ENCODE measurements at places on chromosomes 13 and 19.

- peak; percentile 35 for DNase-seq
Observed at GRCh38 chr13:114131583-114132418, 622 bp downstream of the RASA3 start.

DNA sequence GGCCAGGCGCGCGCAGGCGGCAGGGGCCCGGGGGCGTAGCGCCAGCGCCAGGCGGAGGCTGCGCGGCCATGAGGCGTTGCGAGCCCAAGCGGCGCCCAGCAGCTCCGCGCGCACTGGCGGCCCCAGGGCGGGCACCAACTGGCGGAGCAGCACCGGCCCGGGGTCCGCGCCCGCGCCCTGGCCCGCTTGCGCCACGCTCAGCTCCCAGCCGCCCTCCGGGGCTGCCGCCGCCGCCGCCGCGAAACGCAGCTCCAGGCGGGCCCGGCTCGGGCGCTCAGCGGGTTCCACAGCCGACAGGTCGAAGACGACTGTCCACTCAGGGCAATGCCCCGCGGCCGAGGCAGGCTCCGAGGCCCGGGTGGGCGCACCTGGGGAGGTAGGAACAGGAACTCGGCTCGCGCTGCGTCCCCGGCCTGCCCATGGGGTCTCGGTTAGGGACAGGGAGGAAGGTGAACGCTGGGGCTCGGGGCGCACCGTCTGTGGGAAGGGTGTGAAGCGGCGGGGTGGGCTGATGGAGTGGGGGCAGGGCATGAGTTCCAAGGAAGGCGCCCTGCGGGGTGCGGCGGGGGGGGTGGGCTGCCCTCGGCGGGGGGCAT lies 26.8 kb downstream of the CERS1 start:
- no peak for DNase-seq

- DNase-seq, result no peak
Observed at GRCh38 chr19:13790354-13790753, 4.9 kb upstream of the ZSWIM4 start.

- no peak for DNase-seq
Observed at GRCh38 chr13:44169018-44169911, 204.4 kb upstream of the SERP2 start.

- DNase-seq, result no peak
Observed at GRCh38 chr13:50370303-50370950, 355.2 kb downstream of the KCNRG start.

DNA sequence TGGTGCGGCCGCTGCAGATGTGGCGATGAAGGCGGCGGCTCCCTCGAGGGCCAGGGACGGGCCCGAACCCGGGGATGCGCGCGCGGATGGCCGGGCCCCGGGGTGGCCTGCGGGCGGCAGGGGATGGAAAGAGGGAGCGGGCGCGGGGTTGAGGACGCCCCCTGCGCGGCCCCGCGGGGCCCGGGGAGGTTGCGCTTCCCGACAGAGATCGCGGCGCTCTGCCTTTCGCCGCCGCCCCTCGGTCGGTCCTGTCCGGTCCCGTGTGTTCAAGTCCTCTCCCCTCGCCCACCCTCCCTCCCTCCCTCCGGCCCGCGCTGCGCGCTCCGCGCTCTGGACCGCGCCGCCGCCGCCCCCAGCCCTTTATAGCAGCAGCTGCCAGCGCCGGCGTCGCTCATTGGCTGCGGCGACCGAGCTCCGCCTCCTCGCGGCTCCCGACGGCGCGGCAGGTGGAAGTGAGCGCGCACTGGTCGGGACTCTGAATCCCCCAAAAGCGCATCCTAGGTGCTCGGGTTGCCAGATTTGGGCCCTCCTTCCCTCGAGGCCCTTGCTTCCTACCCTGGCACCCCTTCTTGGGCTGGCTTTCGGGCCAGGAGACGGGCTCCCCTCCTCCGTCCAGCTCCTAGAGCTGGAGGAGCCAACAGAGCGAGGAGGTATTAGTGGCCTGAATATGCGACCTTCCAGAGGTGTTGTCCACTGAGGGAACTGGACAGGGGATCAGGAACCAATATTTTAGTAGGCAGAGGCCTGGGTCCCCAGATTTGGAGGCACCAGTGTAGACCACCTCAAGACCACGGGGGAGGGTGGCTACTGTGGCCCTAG lies at the start of gene ELAVL3:
ELAVL3 (minus strand) TSS at position 332 of the 819 bp plus-strand sequence. CDS start 438 bp downstream, outside the sequence.
- no peak for DNase-seq

DNA sequence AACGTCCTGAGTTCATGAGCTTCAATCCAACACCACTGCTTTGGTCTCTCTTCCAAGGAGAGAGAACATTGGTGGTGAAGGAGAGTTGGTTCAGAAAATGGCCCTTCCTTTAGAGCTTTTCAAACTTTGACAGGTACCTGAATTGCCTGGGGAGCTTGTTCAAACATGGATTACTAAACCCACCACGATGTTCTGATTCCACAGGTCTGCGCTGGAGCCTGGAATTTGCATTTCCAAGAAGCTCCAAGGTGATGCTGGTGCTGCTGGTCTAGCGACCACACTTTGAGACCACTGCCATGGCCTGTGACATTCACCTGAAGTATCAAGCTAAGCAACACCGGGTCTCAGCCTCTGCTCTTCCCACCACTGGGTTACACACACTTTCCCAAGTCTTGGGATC lies 60.2 kb downstream of the GSX1 start:
- no peak for DNase-seq

DNA sequence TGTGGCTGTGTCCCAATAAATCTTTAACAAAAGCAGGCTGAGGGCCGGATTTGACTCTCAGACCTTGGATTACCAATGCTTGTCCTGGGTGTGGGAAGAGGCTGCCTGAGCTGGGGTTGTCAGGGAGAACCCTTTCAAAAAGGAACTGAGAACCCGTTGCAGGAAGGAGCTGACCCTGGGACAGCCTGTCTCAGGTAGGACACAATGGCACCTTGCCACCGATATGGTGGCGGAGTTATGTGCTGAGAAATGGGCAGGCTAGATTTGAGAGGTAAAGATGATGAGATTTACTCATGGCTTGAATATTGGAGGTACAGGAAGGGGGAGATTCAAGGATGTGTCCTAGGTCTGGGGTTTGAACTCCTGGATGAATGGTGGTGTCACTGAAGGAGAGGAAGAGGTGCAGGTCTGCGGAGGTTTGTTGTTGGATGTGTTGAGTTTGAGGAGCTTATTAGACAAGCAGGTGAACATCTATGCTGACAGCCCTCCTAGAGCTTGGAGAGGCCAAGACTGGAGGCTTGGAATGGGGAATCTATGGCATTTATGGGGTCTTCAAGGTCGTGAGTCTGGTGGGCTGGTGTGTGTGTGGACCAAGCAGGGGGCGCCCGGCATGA lies 7.2 kb downstream of the PLEKHF1 start:
- DNase-seq, result no peak

DNA sequence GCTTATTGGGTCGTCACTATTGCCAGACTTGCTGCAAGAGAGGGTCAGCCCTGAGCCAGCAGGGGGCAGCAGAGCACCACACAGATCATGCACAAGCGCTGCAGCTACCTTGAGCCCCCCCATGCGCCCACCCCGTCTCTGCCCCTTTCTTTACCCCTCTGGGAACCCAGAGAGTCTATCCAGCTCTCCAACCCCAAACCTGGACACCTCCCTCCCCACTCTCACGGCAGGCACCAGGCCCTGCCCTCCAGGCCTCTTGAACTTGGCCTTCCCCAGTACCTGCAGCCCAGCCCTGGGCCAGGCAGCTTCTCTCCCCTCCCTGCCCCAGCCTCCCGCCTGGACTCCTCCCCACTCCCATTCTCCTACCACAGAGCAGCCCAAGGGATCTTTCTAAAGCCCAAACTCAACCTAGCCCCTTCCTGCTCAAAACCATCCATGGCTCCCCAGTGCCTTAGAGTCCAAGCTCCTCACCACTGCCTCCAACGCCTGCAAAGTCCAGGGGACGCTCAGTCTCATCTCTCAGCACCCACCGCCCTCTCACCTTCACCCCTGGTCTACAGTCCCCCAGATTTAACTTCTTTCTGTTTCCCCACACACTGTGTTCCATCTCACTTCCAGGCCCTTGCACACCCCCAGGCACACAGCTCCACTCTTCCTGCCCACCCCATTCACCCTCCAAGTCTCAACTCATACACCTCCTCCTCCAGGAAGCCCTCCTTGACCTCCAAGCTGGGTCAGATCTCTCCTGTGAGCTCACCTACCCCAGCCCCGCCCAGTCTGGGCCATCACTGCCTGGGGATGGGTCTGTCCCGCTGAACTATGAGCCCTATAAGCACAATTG lies 9.4 kb upstream of the CEACAM16 start:
- DNase-seq, result peak; percentile 79

GRCh38 chr19:18098891-18099622 lies 1.5 kb downstream of the MAST3 start:
- no peak for DNase-seq

DNA sequence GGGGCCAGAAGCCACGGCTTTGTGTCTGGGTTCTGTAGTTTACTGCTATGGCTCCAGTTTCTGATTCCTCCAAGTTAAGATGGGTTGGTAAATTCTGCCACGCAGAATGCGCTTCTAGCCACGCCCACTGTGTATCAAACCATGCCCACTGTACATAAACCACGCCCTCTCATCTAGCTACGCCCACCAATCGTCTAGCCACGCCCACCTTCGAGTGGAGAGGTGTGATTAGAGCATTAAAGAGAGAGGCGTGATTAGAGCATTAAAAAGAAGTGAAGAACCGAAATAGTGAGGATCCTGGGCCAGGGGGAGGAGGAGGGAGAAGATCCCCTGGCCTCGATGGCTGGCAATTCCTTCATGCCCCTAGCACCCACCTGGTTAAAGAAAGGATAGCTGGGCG lies 43.7 kb upstream of the ADGRE5 start:
- DNase-seq, result peak; percentile 14

GRCh38 chr13:50078895-50079654 lies 63.8 kb downstream of the KCNRG start:
- DNase-seq, result no peak

GRCh38 chr19:3842948-3843347 lies 25.9 kb downstream of the ZFR2 start:
- no peak for DNase-seq

DNA sequence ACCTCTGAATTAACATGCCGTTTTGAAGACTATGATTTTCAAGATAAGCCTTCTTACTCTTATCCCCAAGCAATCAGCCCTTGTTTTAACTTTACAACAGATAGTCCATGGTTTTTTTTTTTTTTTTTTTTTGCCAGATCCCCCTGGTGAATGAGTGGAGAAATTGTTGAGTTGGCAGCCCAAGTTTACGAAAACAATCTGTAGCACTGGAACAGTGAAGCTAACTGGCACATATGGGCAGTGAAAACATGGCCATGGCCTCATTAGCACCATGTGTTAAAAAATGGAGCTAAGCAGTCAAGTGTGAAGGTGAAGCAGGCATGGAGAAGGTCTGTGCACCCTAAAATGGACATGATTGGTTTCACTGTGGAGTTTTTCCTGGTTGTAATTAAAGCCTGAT lies 812.1 kb upstream of the MIR17HG start:
- no peak for DNase-seq

GRCh38 chr13:27168906-27169657 lies 2.5 kb downstream of the USP12 start:
- DNase-seq, result no peak

GRCh38 chr19:41945135-41945766 lies 13.9 kb downstream of the RABAC1 start:
- peak; percentile 86 for DNase-seq

GRCh38 chr19:17246681-17247425 lies 1.1 kb upstream of the NR2F6 start:
- DNase-seq, result no peak

- no peak for DNase-seq
Observed at GRCh38 chr13:94188201-94188854, 291.2 kb downstream of the DCT start.

DNA sequence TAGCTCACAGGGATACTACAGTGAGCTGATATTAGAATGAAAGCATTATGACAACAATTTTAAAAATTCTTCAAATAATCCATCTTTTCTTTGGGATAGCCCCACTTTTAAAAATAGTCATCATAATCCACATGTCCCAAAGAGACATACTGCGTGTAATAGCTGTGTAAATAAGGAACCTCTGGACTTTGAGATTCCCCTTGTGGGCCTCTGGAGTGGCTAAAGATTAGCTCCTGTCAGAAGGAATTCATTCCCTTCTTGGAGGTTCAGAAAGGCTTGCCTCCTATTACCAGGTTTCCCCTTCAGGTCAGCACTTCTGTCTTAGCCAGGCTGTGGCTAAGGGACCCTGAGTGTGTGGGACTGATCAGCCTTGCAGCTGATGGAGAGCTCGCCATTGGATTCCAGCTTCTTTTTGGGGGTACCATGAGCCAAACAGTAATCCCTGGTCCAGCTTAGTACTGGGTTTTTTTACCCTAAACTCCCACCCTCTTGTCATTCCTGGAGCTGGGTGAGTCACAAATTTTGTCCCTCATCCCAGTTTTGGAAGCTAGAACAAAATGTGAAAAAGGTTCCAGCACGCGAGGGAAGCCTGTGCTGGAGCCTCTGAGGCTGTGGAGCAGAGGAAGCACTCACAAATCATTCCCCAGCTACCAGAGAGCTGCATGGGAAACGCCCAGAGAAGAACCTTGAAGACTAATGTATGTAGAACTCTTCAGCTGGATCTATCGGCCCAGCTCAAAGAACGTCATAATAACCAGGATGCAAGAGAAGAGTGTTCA lies 96.7 kb downstream of the RNASEH2B start:
- no peak for DNase-seq

DNA sequence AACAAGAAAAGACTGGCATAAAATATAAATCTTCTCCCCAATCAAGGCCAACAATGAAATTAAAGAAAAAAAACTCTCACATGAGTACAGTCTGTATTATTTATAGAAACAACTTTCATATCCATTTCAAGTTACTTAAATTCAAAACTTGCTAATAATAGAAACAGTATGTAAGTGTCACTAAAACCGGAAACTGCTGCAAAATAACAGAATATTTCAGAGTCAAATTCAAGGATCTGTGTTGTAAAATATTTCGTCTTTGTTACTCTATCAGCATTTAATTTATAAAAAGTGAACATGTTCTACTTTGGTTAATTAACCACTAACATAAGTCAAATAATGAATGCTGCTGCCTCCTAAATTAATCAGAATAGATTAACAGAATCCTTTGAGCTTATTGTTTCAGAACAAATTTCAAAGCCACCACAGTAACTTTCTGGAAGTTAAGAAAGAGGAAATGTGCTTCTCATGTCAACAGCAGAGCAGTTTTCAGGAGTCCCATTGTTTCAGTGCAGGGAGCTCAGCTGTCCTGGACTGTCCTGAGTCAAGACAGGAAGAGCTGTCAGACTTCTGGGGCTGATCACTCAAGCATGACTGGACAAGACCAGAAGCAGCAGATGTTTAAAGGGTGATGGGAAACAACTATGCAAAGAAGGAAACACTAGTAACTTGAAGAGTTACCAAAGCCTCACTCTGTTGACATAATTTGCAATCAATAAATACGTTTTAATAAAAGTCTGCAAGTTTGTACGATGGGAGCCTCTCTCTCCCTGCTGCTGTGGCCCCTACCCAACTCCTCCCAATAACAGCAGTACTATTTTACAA lies 76.9 kb downstream of the FOXO1 start:
- no peak for DNase-seq

GRCh38 chr19:920051-920864 lies 3.1 kb downstream of the KISS1R start:
- DNase-seq, result peak; percentile 61

DNA sequence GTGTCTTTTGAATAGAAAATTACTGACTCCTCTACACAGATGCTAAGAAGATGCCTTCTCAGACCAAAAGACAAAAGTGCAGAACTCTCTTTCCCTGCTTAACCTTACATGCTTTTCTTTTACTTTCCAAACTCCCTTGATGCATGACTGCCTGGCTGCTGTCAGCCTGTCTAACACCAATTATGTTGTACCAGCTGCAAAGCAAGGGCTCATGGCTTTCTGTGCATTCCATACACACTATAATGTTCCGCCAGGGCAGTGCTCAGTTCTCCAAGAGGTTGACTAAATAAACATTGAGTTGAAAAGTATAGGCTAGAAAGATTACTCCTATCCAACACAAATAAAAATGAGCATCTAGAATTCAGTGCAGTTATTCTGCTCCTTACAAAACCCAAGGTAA lies 330.4 kb upstream of the NBEA start:
- no peak for DNase-seq

Data from activated T-cell treated with anti-CD3 and anti-CD28 coated beads, Interleukin-2, amount 50 U/mL, for 4 hours (primary cell).